RPMI7951 (cell line): ENCODE measurements at places on chromosomes 12 and 14. TPM values are rescaled to one million over a fixed set of nuclear protein-coding genes. Genes with fewer than 3 reads are reported as not detected.

The CCDC196 gene
- not detected in 2 replicates for total RNA-seq

The NACA gene
- total RNA-seq = 1,161 and 1,310 TPM in 2 replicates

The IFNG-AS1 gene
- not detected in 2 replicates for total RNA-seq

The TOGARAM1 gene
- 6.1 and 12.7 TPM in 2 replicates for total RNA-seq

The NGB gene
- not detected in 2 replicates for total RNA-seq

The RAB15 gene
- 3.4 and 4.3 TPM in 2 replicates for total RNA-seq
